ENCODE measurements at places on chromosomes 13 and 19.

DNA sequence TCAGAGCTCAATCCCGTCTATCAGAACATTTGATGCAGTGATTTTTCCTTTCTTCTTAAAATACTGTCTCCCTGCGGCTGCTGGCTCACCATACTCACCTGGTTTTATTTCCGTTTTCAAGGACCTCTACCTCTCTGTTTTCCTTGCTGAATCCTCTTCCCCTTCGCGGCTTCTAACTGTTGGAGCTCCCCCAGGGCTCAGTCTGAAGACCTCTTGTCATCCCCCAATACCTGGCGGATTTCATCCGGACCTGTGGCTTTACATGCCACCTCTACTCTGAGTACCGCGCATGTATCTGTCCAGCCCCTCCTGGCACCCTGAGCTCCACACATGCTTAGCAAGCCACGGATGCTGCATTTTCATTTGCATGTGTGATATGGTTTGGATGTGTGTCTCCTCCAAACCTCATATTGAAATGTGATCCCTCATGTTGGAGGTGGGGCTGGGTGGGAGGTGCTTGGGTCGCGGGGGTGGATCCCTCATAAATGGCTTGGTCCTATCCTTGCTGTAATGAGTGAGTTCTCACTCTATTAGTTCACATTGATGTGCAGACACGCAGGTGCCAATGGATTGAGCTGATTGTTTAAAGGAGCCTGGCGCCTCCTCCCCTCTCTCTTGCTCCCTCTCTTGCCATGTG is 106.2 kb upstream of the LSM14A start:
- no peak for DNase-seq

DNA sequence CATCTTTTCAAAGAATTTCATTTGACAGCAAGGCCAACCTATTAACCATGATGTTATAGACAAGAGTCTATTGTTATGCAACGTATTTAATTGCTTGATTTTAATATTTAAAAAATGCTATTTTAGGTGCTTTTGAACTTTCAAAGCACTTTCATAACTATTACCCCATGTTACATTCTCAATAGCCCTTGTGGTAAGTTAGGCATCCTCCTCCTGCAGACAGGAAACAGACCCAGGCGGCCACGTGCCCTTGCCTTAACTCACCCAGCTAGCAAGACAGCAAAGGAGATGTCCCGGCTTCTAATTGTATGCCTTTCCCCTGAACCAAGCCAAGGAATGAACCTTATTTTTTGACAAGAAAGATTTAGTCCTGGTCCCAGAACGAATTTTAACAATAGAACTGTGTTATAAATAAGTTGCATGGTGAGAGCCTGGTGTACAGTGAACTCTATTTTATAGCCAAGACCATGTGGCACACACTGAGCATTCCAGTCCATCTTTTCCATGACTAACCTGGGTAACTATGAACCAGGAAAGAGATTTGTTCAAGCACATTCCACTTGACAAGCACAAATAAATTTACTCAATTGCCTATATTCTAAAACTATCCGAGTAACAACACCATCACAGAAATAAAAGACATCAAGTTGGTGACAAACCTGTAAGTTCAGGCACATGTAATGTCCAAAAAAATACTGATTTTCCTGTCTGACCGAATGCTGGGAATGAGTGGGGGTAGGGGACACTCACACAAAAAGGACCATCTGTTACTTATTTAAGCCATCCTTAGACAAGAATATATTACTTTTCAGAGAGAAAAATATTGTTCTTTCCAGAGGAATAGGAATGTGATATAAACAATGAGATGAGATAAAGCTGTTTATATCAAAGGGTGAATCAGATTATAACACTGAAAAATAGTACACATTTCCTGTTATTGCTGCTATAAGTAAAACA is 163.0 kb downstream of the EFNB2 start:
- DNase-seq = no peak

DNA sequence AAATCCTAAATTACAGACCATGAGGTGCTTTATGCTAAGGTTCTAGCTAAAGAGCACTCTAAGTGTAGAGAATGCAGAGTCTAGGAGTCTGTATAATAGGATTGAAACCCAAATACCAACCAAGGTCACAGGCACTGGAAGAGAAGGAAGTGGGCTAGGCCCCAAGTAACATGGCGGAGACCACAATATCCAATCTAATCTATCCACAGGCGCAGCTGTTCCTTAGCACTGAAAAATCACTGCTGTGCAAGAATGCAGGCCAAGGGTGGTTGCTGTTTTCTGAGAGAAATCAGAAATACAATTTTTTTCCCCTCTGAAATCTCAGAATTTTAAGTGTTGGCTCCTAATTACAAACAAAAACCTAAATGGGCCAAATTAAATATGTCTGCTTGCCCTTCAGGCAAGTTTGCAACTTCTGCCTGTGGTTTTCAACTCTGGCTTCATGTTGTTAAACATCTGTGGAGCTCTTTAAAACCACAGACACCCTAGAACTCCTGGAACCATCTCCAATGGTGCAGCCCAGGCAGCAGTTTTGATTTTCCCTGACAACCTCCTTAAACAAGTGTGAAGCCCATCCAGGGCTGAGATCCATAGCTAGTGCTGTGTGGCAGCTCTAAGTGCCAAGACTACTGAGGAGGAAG is 6.1 kb downstream of the RANBP3 start:
- DNase-seq = no peak

GRCh38 chr13:98475522-98475921 is 101.4 kb downstream of the STK24 start:
- no peak for DNase-seq

DNA sequence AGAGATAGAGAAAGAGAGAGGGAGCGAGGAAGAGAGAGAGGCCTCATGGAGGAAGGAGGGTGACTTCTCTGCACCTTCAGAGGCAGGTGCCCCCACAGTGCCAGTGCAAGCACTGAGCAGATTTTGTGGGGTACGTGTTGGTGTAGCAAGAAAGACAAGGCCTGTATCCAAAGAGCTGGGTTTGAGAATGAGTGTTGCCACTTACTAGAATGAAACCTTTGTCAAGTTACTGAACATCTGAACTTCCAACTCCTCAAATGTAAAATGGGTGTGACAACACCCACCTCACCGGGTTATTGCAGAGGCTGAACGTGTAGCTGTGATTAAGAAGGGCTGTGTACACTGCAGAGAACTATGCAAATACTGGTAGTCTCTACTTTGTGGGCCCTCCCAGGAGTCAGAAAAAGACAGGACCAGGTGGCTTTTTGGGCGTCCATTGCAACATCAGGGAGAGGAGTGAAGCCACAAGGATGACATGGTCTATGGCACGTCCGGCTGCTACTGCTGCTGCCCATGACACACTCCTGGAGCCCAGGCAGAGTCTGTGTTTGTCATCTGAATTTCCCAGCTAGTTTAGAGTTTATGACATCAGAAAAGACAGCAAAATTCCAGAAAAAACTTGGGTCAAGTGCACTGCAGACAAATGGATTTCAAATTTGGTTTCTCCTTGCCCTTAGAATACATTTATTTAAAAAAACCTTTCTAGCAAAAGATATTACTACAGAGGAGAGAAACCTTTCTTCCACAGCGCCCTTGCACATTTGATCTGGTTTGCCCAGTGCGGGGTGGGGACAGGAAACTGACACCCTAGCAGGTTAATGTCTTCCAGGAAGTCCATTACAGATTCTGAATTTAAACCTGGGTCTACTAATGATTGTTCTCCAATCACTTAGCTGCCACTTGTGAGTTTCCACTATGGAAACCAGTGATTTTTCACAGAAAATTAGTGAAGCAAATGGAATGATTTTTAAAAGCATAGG is 54.0 kb upstream of the ATP12A start:
- DNase-seq = no peak

DNA sequence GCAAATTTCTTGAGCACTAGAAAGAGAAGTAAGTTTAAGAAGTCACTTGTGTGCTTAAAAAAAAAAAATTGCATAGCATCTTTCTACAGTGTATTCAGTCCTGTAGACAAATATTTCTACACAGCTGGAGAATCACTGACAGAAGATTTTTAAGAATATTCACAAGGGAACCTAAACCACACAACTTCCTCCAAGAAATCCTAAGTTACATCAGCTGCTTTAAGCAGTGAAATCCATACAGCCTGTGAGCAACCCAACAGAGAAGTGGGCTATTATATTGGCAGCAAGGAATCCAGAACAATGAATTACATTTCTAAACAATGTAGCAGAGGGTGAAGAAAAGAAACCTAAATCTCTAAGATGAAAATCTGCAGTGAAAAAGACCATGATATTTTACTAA is 1.5 kb downstream of the DOCK9 start:
- no peak for DNase-seq

- DNase-seq = no peak
Measured at GRCh38 chr13:24636776-24637175, 43.4 kb upstream of the ATP12A start.

GRCh38 chr13:46106839-46107371 is 2.1 kb upstream of the CPB2 start:
- no peak for DNase-seq

DNA sequence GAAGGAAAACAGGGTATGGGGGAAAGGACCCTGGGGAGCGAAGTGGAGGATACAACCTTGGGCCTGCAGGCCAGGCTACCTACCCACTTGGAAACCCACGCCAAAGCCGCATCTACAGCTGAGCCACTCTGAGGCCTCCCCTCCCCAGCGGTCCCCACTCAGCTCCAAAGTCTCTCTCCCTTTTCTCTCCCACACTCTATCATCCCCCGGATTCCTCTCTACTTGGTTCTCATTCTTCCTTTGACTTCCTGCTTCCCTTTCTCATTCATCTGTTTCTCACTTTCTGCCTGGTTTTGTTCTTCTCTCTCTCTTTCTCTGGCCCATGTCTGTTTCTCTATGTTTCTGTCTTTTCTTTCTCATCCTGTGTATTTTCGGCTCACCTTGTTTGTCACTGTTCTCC is 2.7 kb downstream of the KLK3 start:
- no peak for DNase-seq

GRCh38 chr19:46660008-46660517 is 919 bp downstream of the DACT3 start:
- no peak for DNase-seq

DNA sequence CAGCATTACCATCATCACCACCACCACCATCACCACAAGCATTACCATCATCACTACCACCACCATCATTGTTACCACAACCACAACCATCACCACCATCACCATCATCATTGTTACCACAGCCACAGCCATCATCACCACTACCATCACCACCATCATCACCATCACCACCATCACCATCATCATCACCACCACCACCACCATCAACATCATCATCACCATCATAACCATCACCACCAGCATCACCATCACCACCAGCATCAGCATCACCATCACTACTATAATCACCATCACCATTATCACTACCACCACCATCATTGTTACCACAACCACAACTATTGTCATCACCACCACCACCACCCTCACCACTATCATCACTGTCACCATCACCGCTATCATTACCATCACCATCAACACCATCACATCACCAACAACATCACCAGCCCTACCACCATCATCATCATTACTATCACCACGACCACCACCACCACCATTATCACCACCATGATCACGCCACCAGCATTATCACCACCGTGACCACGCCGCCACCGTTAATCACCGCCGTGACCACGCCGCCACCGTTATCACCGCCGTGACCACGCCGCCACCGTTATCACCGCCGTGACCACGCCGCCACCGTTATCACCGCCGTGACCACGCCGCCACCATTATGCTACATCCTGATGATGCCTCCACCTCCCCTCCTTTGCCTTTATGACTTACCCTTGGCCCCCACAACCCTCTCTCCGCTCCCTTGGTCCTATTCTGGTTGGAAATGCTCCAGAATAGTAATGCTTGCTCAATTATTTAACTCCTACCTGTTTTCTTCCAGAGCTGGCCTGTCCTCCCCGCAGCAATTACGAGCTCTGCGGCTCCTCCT is 10.0 kb upstream of the FXYD3 start:
- no peak for DNase-seq

GRCh38 chr13:59441596-59442280 is 722.0 kb downstream of the DIAPH3 start:
- no peak for DNase-seq

DNA sequence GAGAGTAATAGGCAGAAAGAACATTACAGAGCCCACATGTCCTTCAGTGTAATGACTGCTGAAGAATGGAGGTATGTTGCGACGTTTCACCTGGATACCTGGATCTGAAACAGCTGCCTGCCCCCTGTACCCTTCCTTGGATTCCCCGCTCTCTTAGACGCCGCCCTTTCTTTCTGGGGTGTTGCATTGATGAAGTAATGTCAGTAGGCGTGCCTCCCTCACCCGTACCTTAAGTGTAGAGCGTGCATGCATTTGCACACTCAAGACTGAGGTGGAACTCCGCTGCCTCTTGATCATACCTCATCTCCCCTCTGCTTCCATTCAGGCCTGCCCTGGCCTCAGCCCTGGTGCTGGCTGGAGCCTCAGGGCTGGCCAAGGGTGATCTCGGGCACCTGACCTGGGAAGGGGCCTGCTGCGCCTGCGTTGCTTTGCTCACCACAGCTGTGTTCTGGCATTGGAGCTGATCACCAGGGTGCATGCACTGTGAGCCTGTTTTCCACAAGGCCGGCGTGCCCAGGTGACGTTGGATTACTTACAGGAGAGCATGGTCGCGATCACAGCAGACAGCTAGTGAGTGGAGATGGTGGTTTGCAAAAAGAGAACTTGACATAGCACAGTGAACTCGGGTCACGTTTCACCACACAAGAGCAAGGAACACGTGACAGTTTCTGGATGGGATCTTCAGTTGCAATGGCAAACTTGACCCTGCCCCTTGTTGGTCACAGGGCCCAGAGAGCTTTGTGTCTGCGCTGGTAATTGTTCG is 99.0 kb downstream of the ARHGEF7 start:
- no peak for DNase-seq

DNA sequence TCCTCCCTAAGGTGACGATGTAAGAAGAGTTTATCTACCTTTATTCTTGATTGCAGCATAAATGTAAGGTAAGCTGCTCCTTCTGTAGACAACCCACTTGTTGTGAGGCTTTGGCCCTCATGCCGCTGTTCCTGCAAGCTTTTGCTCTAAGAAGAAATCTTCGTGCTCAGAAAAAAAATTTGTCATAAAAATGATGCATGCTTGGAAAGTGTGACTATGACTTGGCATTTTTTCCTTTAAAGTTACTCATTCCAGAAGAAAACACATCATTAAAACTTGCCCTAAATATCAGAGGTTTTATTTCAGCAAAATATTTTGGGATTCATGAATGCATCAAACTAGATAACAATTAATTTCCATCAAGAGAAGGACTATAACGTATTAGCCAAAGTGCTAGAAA is 39.8 kb downstream of the KCTD12 start:
- no peak for DNase-seq

DNA sequence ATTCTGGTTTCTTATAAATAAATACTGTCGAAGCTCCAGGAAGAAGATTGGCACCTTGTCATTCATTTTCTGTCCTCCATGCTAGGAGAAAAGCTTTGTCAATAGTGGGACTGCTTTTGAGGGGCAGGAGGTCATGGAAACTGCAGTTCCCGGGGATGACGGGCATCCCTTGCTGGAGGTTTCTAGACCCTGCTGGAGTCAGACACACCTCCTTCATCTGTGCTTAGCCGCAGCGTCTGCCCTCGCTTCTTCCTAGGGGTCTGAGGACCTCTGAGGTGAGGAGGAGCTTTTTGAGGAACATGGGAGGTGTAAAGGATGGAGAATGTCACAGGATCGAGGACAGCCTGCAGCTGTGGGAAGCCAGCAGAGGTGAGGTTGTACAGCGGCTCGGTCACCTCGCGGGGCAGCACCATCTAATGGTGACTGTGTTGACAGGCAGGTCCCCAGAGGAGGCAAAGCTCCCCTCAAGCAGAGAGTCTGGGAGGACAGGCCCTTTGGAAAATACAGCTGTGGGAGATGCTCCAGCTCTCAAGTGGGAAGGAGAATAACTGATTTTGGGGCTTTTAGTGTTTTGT is 172.7 kb upstream of the RNF113B start:
- DNase-seq = no peak

Data from ACHN (cell line).